ENCODE measurements at places on chromosomes 7 and 10. TPM values are rescaled to one million over a fixed set of nuclear protein-coding genes. Genes with fewer than 3 reads are reported as not detected.

CDK13 gene
- polyA plus RNA-seq, result 17.6 TPM

SPACDR gene
- 0.93 TPM for polyA plus RNA-seq

TMEM184A gene
- 1.2 TPM for polyA plus RNA-seq

ASZ1 gene
- polyA plus RNA-seq, result not detected

FAM20C gene
- 12.7 TPM for polyA plus RNA-seq

CCDC136 gene
- polyA plus RNA-seq, result 13.5 TPM

GRID1 gene
- 1.2 TPM for polyA plus RNA-seq

OR2A42 gene
- polyA plus RNA-seq, result 0.01 TPM

CSTF2T gene
- polyA plus RNA-seq, result 10.5 TPM

WBP1L gene
- polyA plus RNA-seq, result 14.3 TPM

CYP3A7 gene
- polyA plus RNA-seq, result not detected

FAM24B gene
- polyA plus RNA-seq, result 0.55 TPM

NEURL1 gene
- polyA plus RNA-seq, result 0.06 TPM

STEAP2 gene
- polyA plus RNA-seq, result 1.4 TPM

SLC29A4 gene
- polyA plus RNA-seq, result 5.3 TPM

TMEM178B gene
- polyA plus RNA-seq, result 1.2 TPM

NUTM2E gene
- polyA plus RNA-seq, result not detected

KLHL7 gene
- 55.2 TPM for polyA plus RNA-seq

AGBL3 gene
- polyA plus RNA-seq, result 0.95 TPM

CALCR gene
- polyA plus RNA-seq, result not detected

MRC1 gene
- polyA plus RNA-seq, result 5.9 TPM

ZNF736 gene
- 0.93 TPM for polyA plus RNA-seq

PLEKHS1 gene
- 0.01 TPM for polyA plus RNA-seq

HACD1 gene
- polyA plus RNA-seq, result 242 TPM

SLC16A9 gene
- polyA plus RNA-seq, result 0.12 TPM

RFC2 gene
- 8.0 TPM for polyA plus RNA-seq

GHRHR gene
- polyA plus RNA-seq, result not detected

TCF7L2 gene
- 11.9 TPM for polyA plus RNA-seq

IL15RA gene
- polyA plus RNA-seq, result 18.7 TPM

CABCOCO1 gene
- polyA plus RNA-seq, result 0.15 TPM

VIM gene
- 469 TPM for polyA plus RNA-seq

ATG9B gene
- 0.59 TPM for polyA plus RNA-seq

SH2D4B gene
- not detected for polyA plus RNA-seq

LAMTOR4 gene
- polyA plus RNA-seq, result 147 TPM

ARHGAP21 gene
- polyA plus RNA-seq, result 47.2 TPM

UPK3BL2 gene
- polyA plus RNA-seq, result 13.9 TPM

SNCG gene
- 68.0 TPM for polyA plus RNA-seq

PLCE1 gene
- 0.84 TPM for polyA plus RNA-seq

CRHR2 gene
- 1.2 TPM for polyA plus RNA-seq

MKX gene
- polyA plus RNA-seq, result 0.09 TPM

BLOC1S2 gene
- polyA plus RNA-seq, result 32.2 TPM

All from heart right ventricle (tissue), 16 donors.